Left ventricle myocardium superior (tissue), 1 donor: ENCODE measurements at places on chromosomes 4 and X.

- DNase-seq: no peak
These were observed 1067.7 kb upstream of the PABPC4L start for GRCh38 chr4:135269125-135269890.

DNA sequence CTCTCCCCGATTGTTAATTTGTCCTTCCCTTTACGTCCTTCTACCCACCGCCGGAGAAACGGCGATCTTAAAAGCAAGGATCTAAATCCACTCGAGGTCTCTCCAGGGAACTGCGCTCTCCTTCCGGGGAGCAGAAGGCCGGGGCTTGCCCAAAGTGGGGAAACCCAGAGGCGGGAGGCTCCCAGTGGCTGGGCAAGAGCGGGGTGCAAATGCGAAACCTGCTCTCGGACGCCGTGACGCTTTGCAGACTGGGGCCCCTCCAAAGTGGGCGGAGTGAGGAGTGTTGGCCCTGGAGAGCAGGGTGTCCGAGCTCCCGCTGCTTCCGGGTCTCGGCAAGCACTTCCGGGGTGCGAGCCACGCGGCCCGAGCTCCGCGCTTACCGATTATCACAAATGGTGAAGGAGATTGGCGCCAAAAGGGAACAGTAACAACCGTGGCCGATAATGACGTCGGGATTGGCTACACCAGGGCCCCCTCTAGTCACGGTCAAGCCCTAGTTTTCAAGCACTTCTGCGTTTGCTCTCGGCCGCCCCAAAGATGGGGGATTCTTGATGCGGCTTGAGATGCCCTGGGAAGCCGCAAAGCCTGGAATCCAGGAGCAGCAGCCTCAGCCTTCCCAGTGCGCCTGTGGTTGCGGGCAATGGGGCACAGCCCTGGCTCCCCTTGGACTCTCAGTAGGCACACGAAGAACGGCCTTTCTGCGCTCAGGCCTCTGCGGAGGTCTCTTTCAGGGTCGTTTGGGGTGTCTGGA, 29.0 kb downstream of the HAND2 start:
- DNase-seq: peak; percentile 51

DNA sequence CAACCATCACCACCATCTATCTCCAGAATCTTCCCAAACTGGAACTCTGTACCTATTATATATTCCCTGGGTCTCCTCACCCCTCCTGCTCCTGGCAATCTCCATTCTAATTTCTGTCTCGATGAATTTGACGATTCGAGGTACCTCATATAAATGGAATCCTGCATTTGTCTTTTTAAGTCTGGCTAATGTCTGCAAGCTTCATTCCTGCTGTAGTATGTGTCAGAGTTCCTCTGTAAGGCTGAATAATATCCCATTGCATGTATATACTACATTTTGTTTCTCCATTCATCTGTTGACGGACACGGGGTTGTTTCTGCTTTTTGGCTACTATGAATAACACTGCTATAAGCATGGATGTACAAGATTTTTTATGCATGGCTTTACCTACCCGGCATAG, 19.5 kb downstream of the PRKG2 start:
- DNase-seq: no peak

GRCh38 chrX:68343551-68343950, 89.7 kb downstream of the OPHN1 start:
- no peak for DNase-seq

DNA sequence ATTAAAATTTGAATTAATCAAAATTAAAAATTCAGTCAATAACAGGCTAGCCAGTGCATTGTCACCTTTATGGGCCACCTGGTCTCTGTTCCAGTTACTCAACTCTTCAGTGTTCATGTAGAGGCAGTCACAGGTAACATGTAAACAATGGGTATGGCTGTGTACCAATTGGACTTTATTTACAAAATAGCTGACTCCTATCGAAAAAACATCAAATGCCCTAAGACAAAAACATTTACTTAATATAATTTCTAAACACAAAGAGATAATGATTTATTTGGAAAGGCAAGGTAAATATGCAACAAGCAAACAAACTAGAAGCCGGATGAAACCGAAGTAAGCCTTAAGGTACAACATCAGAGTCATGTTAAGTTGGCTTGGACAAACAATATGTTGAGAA, 8.8 kb downstream of the TMEM150C start:
- no peak for DNase-seq

- DNase-seq: no peak
These were observed 942.2 kb downstream of the TRAM1L1 start for GRCh38 chr4:116143198-116143597.

- DNase-seq: no peak
These were observed 1153.0 kb upstream of the INTU start for GRCh38 chr4:126479709-126480108.

GRCh38 chr4:188444500-188444899, 305.3 kb downstream of the TRIML1 start:
- DNase-seq: no peak

DNA sequence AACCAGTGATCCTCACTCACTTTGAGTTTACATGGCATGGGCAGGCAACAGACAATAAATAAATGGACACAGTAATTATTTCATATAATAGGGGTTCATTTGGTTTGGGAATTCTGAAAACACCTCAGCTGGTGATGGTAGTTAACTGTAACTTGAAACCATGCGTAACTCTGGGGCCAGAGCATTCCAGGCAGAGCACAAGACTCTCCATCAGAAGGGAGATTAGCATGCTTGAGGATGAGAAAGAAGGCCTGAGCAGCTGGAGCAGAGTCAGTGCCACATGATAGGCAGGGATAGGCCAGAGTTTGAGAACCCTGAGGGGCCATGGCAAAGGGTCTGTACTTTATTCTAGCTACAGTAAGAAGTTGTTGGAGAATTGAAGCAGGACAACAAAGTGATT, 56.3 kb upstream of the CXCL8 start:
- DNase-seq: no peak

- DNase-seq: no peak
These were observed 27.5 kb upstream of the PDGFC start for GRCh38 chr4:156999175-156999517.

DNA sequence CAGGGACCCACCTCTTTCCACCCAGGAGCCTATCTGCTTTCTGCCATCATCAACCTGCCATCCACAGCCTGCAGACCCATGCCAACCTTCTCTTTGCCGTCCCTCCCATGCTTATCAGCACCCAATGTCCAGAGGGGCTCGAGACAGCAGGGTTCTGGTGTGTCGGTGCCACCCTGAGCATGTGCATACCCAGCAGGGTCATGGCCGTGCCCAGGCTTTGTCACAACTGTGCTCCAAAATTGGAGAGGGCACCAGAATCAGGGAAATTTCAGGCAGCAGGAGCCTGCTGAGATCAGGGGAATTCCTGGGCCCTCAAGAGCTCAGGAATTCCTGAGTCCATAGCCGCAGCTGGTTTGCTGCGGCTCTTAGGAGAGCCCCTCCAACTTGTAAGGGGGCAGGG, 330.6 kb downstream of the CCSER1 start:
- DNase-seq: no peak

DNA sequence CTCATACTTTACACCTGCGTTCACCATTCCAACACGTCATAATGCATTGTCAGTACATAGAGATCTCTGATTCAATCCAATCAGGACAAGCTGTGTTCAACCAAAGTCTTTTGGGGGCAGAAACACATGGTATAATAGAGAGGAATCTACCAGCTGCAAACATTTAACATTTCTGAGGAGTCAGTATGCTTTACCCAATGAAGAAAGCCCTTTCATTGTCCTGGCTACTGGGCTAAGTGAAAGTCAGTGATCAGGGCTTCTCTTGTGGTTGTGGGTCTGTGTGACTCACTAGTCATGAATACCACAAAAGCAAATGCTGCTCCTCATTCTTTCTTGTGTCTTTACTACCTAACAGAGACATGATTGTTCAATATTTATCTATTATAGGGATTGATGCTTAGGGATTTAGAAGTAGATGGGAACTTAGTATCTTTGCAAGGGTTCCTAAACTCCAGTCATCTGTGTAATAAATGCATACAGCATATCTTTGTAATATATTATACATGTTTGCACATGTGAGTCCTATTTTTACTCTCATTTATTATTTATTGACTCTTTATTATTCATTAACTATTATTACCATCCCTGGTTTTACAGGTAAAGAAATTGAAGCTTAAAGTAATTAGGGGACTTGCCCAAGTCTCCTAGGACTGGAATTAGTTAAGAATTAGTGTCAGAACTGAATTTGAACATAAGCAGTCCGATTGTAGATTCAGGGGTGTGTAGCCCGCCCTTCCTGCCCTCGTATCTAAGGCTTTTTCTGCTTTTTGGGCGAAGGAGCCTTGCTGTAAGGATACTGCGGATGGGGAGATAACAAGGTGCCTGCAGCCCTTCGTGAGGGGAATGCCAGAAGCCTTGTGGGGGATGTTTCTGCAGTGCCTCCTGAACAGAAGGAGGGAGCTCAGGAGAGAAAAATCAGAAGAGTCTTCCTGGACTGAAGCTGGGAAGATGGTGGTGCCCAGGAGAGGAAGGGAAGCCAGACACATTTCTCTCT, 353.1 kb upstream of the BOD1L1 start:
- no peak for DNase-seq

DNA sequence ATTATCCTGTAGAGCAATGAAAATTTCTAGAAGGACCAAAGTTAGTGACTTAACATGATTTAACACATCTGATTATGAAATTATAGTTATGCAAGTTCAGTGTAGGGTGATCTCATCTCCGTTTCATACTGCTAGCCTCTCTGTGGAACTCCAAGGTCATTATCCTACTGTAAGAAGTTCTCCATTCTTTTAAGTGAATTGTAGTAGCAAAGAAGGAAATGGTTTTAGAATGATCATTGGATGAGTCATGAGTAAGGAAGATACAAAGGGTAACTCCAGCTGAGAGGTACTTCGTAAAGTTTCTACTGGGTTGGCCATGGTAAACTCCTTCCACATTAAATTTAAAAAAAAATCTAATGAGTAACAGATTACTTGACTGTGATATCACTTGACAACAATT, 215.0 kb upstream of the GIMD1 start:
- DNase-seq: no peak

- DNase-seq: no peak
These were observed 222.3 kb upstream of the BOD1L1 start for GRCh38 chr4:13849778-13850177.

- DNase-seq: no peak
These were observed 635.6 kb downstream of the STPG2 start for GRCh38 chr4:97507587-97508245.

DNA sequence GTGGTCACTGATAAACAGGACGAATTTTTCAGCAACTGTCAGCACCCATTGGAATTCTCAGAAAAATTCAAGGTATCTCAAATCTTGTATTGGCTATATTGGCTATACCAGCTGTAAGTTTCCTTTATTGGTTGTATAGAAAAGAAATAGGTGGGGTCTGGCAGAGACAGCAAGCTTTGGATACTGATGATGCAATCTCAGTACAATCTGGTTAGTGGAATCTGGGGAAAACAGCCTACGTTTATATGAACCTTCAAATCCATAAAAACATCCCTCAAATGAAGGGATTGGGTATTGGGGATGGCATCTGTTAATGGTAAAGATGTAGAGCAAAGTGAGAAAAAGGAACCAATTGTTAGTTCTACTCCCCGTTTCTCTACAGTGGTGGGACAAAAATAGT, 76.4 kb upstream of the MBNL3 start:
- no peak for DNase-seq

- DNase-seq: no peak
These were observed 303.0 kb upstream of the TACR3 start for GRCh38 chr4:104022831-104023230.

GRCh38 chrX:72114306-72114705, 17.4 kb downstream of the RTL5 start:
- no peak for DNase-seq

GRCh38 chr4:174036576-174036975, 246.9 kb downstream of the FBXO8 start:
- peak; percentile 29 for DNase-seq

DNA sequence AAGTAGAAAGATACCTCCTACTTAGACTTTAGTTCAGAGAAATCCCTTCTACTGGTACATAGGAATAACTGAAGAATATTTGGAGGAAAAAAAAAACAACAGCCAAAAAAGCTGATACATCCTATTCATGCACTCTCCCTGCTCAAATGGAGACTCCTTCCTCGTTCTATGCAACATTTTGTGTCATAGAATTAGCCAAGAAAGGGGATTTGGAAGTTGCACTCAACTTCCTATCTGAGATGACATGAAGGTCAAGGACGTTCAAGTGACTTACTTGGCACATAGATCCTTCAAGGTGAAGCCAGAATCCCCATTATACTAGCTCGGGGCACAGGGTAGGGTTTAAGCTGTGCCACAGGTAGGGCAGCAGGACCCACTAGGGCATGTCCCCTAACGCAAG, 56.2 kb upstream of the S100G start:
- no peak for DNase-seq

- no peak for DNase-seq
These were observed 38.2 kb upstream of the ABCG2 start for GRCh38 chr4:88196523-88197185.
